ENCODE measurements at places on chromosomes 2 and 18.

- no peak for DNase-seq
Observed at GRCh38 chr2:112685271-112685884, 35.4 kb upstream of the NT5DC4 start.

DNA sequence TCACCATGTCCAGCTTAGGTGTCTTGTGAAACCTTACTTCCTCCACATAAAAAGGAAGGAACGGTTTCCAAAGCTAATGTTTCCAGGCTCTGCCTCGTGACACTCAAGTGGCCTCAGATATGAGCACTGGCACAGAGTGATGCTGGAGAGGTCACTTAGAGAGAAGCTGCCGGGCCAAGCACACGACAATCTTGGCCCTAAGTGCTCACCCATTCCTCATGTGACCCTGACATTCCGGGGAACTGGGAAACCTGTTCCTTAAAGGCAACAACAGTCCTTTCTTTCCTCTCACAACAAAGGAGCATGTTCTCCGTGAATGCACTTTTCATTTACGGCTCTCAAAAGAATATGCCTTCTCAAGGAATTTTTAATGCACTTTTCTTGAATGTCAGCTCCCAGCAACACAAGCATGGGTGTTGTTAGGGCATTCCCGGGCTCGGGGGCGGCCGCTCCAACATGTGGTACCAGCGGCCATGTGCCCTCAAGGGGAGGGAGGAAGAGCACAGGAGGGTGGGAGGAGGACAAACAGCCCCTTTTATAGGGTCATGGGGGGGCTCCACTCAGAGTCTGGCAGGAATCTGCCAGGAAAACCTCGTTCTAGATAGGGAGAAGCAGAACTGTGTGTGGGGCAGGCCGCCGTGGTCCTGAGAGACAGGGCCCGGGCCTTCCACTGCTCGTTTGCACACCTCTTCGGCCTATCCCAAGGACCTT, 118.6 kb downstream of the MBP start:
- no peak for DNase-seq

DNA sequence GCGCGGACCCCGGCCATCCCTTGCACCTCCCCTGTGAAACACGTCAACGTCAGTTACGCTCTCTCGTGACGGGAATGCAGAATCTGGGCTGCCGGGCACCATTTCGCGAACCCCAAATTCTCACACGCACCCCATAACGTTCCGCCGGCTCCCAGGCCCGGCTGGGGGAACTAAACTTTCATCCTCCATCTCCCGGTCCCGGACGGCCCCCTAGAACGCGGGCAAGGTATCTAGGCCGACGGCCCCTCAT, 544 bp downstream of the DNAJC27 start:
- no peak for DNase-seq

DNA sequence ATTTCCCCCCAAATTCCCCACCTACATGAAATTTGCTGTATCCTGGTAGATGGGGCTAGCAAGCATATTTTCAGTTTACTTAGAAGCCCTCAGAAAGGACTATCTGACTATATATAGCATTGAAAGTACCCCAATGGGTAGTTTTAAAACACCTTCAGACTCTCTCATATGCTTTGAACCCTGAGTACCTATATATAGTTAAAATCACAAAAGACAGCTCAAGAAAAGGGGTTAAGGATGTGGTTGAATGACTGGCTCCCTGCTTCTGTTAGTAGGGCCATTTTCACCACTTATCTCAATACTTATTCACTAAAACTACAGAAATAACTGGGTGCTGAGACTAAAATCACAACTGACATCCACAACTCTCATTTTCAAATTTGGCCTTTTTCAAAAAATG, 18.5 kb downstream of the WDPCP start:
- DNase-seq: no peak

- no peak for DNase-seq
Observed at GRCh38 chr2:197705912-197706838, 1.0 kb downstream of the MARS2 start.

DNA sequence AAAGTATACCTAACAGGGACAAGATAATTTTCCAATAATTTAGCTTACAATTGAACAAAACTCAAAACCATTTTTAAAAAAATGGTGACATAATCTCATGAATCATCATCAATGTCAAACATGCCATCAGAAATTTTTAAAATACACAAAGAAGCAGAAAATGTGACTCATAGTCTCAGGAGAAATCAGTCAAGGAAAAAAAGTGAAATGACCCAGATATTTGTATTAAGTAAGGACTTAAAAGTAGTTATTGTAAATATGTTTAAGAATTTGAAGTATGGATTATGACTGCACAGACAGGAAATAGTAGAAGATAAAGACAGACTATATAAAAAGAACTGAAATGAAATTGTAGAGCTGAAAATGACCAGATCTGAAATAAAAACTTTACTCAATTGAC, 473.9 kb upstream of the SYT4 start:
- DNase-seq: no peak

DNA sequence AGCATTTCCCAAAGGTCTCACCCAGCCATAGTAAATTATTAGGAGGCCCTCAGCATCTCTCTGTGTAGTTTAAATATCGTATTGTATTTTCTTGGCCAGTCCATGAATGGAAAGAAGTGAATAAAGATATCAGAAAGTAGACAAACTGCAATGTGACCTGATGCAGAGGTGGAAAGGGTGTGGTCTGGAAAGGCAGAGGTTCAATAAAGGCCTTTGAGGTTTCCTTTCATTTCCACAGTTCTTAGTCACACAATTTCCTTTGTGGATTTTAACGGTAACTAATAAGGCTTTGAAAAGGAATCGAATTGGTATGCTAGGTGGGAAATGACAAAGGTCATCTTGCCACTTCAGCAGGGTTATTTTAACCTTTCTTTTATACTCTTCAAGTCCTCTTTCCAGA, 20.1 kb upstream of the WIPF1 start:
- no peak for DNase-seq

DNA sequence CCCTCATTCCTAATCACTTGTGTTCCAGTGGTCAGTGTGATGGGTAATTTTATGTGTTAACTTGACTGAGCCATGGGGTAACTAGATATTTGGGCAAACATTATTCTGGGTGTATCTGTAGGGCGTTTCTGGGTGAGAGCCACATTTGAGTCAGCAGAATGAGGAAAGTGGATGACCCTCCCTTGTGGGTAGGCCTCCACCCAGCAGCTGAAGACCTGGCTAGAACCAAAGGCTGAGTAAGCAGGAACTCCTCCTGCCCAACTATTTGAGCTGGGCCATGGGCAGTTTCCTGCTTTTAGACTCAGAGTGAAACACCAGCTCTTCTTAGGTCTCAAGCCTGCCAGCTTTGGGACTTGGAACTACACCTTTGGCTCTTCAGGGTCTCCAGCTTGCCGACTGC, 141.8 kb downstream of the ACKR3 start:
- no peak for DNase-seq

- no peak for DNase-seq
Observed at GRCh38 chr18:50113726-50114125, 81.2 kb downstream of the MYO5B start.

DNA sequence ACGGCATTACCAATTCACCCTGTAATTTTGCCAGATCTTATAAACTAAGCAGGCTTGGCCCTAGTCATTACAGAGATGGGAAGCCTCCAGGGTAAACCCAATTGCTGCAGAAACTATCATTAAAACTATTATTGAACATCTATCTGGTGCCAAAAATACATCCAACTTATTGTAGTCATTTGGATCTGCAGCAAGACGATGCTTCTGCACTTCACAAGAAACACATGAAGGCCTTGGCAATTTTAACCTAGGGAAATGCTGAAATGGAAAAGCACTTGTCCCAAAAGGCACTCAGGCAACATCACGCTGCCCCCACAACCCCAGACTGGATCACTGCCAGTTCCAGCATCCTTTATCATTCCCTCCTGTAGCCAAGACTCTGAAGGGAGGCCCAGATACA, 85.3 kb upstream of the ACVR2A start:
- no peak for DNase-seq

GRCh38 chr18:23879126-23879525, 135.4 kb upstream of the TTC39C start:
- no peak for DNase-seq

DNA sequence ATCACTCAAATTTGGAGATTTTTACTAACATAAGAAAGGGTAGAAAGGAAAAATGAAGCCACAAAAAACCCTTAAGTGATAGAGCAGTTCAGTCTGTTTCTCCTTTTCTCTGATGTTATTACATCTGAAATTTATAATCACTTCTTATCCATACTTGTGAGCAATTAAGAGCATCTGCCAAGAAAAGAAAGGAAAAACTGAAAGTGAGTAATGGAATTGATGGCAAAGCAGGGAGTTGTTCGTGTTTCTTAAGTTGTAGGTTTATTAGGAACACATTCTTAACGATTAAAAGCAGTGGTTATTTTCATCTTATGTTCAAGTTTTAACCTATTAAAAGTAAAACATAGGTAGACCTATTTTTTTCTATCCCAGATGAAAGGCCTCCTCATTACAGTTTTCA, 277.7 kb downstream of the RND3 start:
- DNase-seq: no peak

DNA sequence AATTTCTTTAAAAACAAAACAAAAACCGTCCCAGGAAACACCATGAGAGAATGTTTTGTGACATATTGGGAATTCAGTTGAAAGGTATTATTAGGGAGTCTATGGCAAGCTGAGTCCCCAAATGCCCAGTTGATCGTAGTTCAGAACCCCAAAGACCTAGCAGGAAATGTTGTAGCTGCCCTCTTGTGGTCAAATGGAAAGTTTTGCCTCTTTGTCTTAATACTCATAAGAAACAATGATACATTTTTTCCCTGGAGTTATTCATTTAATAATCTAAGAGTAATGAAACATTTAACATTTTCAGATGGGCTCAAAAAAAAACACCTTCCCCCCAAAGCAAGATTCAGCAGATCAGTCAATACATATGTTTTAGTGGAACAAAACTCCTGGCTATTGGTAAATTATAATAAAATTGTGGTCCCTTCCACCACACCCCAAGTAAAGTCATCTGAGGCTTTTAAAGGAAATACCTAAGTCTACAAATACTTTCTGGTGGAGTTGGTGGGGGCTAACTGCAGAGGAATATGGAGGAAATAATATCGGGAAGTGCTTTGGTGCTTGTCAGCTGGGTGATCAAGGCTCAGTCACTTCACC, 37.8 kb upstream of the EFEMP1 start:
- no peak for DNase-seq
